Effector memory CD4-positive, alpha-beta T cell (primary cell): ENCODE measurements at places on chromosomes 7 and 10.

DNA sequence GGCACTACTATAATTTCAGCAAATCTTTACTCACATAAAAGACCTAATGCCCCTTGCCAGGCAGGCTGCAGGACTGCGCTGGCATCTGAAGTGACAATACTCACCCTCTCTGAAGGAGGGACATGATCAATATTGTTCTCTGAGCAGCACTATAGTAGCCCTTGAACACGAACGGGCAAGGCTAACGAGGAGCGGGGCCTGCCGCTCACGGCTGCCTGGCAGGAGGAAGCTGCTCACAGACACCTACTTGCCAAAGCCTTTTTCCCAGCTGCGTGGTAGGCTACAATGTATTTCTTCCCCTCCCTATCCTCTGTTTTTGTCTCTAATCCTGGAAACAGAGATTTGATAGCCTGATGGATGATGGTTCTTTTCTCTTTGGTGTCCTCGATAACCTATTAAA is 19.9 kb downstream of the PUS7 start:
- no peak for DNase-seq

GRCh38 chr10:103678178-103678526 is 177.2 kb downstream of the SH3PXD2A start:
- peak; percentile 91 for DNase-seq

DNA sequence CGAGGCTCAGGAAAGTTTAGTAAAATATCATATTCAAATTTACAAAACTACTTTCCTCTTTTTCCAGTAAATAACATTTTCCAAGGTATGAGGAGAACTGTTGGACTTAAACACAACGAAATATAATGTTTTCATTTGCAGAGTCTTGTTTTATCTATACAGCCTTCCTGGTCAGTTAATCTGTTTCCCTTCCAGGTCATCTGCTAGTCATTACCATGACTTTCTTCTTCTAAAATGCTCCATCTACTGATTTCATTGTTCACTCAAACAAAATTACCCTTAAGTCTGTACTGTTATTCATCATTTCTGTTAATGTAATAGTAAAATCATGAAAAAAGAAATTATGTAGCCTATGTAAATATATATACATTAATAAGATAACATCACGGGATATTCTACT is 69.8 kb downstream of the GNAI1 start:
- DNase-seq: no peak

GRCh38 chr10:113997428-113997827 is 46.2 kb upstream of the ADRB1 start:
- DNase-seq: no peak

- no peak for DNase-seq
Measured at GRCh38 chr10:93991596-93992284, 2.0 kb upstream of the PLCE1 start.

- DNase-seq: no peak
Measured at GRCh38 chr10:47178537-47179290, 121.3 kb upstream of the GDF10 start.

DNA sequence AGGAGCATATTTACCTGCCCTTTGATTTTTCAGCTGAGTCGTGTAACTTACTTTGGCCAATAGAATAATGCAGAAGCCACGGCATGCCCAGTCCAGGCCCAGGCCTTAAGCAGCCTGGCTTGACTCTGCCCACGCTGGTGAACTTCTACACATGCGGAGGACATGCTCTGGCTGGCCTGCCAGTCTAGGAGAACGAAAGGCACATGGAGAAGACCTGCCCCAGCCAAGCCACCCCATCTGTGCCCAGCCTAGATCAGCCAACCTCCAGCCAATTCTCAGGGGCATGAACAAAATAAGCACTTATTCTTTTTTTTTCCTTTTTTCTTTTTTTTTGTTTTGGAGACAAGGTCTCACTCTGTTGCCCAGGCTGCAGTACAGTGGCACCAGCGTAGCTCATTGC is 112.7 kb upstream of the NANOS1 start:
- no peak for DNase-seq

DNA sequence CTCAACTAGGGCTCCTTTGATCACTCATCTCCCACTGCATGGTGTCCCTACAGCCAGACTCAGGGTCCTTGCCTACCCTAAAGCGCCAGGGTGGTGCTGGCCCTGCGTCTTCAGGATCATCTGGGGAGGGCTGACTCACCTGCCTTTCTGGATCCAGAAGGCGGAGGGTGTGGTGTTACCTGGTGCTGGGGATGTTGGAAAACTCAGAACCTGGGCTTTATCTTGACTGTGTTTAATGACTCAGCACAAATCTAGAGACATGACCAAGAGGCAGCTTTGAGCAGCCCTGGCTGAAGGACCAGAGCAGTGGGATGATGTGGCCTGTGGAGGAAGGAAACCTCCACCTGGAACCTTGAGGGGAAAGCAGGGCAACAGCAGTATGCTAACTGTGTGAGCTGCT is 96.5 kb downstream of the GRK5 start:
- DNase-seq: no peak

DNA sequence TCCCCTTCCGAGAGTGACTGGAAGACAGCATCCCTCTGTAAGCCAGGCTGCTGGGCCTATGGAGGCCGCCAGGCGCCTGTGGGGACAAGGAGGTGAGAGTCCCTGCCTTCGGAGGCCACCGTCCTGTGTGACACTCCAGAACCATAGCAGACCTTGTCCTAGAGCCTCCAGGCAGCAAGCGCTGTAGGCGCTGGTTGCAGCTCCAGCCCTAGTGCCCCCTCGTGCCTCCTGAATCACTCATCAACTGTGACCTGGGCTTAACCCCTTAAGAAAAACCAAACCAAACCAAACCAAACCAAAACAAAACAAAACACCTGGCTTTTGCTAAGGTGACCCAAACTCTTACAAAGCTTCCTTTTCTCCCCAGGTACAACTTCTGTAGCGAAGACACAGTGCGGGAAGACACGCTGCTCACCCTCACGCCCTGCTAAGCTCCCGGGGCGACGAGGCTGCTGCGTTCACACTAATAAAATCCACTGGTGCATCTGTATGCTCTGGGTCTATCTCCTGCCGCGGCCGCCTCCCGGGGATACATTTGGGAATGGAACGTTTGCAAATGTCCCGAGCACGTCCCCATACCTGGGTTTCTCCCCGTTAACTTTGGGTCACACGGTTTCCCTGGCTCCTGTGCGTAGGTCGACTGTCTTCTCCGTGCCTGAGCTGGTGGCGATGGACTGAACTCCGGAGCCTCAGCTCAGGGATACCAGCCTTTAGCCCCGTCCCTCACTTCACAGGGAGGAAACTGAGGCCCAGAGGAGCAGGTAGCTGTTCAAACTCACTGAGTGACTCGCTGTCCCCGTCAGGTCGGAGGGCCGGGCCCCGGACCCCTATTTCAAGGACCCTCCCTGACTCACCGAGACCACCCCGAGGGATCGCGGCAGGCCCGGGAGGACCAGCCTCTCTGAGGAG is 11.8 kb upstream of the PNLIPRP2 start:
- DNase-seq: no peak

GRCh38 chr7:126659124-126659523 is 593.6 kb downstream of the GRM8 start:
- DNase-seq: no peak

GRCh38 chr7:117873310-117874190 is at the start of gene CTTNBP2:
TSS of gene CTTNBP2 (minus strand) at chr7:117873441. CDS start at chr7:117873415, 26 bp downstream.
- no peak for DNase-seq

GRCh38 chr7:7565746-7566650 is 686 bp upstream of the MIOS start:
- DNase-seq: no peak

- DNase-seq: no peak
Measured at GRCh38 chr10:47239211-47239610, 60.8 kb upstream of the GDF10 start.

DNA sequence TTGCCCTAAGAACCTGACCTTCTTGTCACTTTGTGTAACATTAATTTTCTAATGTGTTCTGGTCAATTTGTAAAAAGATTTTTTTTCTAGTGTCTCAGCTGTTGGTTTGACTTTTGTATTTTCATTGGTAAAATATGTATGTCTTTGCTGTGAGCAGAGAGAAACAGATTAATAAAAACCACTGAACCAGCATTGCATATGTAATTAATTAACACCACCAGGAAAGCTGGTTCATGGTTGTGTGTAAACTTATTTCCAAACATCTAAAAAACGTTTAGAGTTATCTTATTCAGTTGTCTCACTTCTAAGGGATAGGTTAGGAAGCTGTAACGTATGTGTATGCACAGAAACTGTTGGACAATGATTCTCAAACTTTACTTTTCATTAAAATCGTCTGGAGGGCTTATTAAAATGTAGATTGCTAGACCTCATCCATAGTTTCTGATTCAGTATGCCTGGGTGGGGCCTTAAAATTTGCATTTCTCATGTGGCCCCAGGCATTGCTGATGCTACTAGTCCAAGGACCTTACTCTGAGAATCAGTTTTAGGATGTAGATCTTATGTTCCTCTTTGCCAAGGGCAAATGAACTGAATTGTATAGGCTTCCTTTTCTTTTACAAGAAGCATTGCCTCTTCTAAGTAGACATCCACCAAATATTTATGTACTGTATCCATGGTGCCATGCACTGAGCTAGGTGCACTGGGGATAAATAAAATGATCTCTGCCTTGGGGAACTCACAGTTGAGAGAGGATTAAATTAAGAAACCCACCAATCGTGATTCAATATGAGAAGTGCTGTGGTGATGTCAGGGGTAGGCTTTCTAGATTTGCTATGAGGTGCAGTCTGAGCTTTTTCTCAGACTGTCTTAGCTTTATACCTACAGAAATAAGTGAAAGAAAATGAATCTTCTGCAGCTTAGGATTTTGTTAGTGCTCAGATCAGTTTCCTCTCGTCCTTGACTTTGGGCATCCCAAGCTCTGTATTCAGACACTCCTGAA is 98.7 kb downstream of the AUTS2 start:
- no peak for DNase-seq

DNA sequence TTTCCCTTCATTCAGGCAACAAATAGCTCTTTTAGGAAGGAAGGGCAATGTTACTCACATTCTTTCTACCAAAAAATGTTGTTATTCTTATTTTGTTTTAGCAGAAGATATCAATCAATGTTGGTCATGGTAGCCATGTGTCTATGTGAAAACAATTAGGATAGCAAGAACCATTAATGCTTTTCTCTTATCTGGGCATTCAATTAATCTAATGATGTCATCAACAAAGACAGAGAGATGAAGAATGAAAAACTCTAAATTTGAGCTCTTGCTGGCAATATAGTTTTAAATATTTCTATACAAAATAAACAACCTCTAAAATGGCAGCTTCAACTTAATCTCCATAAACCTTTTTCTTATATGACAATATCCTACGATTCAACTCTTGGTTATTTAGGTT is 353.7 kb upstream of the ANKRD30A start:
- DNase-seq: no peak

DNA sequence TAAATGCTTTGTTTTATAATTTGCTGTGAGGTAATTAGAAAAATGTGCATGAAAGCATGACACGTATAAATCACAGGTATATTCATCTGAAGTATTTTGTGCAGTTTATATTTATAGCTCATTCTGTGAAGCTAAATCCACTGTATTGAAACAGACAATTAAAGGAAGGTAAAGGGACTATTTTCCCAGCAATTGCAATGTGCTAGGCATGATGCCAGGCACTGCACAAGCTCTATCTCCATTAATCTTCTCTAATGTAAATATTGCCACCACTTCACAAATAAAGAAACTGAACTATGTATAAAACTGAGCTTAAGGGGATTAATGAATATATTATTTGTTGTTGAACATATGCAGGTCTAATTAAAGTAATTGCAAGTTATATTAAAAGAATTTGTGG is 1012.5 kb downstream of the NRG3 start:
- DNase-seq: no peak

DNA sequence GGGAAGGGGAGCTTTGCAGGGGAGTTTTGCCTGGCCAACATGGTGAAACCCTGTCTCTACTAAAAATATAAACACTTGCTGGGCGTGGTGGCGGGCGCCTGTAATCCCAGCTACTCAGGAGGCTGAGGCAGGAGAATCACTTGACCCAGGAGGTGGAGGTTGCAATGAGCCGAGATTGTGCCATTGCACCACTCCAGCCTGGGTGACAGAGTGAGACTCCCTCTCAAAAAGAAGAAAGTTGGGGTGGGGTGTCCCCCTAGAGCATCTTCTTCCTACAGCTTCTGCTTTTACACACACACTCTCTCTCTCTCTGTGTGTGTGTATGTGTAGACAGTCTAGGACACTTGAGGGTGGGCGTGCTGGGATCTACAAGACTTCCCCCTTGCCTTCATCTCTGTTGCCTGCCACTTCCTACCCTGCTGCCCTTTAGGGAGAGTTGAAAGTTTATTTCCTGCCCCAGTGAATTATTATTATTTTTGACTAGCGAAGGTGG is 21.7 kb downstream of the PLAU start:
- DNase-seq: no peak

- no peak for DNase-seq
Measured at GRCh38 chr10:3415878-3416605, 243.5 kb upstream of the PITRM1 start.

GRCh38 chr7:3149231-3149995 is 105.7 kb upstream of the CARD11 start:
- DNase-seq: no peak

DNA sequence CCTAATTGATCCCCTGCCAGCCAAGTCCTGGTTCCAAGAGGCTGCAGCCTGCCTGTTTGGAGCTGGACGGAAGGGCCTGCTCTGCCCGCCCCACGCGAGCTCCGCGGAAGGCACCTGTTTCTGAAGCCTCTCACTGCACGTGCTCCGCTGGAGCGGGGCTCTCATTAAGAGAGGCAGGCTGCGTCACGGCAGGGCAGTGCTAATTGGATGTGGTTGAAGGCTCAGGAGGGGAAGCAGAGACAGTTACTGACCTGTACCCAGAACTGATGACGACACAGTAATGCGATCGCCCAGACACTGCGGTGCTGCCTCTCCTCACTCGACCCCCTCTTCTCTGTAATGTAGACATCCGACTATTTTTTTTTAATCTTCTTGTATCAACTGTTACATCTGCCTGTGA is 411.1 kb upstream of the MGMT start:
- no peak for DNase-seq

DNA sequence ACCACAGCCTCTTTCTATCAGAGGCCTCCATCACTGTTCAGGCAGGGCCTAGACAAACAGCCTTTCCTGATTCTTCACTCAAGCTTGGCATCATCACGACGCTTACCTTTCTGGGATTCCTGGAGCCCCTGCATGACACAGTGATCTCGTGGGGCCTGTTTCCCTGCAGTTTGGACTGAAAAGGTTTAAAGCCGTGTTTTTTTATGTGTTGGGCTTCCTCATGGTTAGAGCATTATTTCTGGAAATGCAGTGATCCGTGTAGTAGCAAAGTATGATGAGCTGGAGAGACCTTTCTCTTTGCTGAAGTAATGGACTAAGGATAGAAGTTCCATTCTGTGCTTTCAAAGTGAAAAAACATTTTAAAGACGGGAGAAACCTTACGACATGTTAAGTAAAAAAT is 169.1 kb downstream of the BMPER start:
- no peak for DNase-seq
